Activated naive CD8-positive, alpha-beta T cell treated with anti-CD3 and anti-CD28 coated beads, Interleukin-2, amount 50 U/mL, for 16 hours (primary cell): ENCODE measurements at places on chromosomes 16 and 17.

GRCh38 chr17:49339354-49339753 lies 22.7 kb downstream of the ZNF652 start:
- no peak for DNase-seq

DNA sequence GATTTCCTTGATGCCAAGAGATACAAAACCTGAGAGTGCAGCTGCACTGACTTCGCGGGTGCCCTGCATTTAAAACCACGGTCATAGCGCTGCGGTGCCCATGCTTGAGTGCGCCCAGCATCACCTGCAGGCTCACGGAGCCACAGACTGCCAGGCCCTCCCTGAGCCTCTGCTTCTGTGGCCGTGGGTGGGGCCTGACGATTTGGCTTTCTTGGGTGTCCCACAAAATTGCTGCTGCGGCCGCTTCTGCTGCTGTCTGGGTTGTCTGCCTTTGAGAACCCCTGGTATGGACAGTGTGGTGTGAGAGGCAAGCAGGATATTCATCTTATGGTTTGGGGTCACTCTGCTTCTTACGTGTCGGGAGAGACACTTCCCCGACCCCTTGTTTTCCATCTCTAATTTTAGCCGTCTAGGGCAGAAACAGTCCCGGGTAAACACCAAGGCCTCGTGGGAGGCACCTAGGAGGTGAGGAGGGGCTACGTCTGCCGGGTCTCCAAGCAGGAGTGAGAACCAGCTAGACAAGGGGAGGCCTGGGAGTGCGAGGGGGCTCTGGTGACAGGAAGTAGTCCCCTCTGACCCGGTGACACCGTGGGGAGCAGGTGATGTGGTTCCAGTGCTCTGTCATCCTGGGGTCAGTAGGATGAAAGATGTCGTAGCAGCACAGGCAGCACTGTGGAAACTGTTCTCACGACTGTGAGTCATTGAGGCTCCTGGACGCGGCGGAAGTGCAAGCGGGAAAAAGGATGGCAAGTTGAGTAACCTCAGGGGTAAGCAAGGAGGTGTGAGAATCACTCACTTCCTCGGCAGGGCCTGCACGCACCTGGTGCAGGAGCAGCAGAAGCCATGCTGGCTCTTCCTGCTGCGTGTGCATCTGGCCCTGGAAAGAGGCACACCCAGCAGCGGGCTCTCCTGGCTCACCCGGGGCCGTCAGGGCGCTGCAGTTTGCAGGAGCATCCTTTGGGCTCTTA lies 176.3 kb downstream of the RPTOR start:
- DNase-seq: no peak

DNA sequence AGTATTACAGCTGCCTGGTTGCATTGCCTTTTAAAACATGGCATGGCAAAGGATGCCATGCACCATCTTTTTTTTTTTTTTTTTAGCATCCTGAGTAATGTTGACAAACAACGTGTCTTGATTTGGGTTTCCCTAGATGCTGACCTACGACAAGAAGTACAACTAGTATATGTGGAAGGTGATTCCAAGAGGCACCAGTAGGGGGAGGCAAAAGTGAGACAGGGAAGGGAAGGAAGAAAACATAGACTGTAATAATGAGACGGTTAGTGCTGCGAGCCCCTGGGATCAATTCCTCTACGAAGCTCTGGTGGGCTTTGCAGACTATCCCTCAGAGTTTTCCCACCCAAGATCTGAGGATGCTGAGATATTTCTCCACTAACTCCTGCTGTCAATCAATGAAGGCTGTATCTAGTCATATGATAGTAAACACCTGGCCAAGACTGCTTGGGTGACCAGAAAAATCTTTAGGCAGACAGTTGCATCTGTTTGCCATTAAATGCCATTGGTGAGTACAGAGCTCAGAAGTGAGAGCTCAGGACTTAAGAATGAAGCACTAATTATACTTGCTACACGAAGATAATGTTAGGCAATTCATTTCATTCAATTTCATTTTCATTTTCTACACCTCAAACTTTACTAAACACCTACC lies 458.6 kb upstream of the GOT2 start:
- DNase-seq: no peak

DNA sequence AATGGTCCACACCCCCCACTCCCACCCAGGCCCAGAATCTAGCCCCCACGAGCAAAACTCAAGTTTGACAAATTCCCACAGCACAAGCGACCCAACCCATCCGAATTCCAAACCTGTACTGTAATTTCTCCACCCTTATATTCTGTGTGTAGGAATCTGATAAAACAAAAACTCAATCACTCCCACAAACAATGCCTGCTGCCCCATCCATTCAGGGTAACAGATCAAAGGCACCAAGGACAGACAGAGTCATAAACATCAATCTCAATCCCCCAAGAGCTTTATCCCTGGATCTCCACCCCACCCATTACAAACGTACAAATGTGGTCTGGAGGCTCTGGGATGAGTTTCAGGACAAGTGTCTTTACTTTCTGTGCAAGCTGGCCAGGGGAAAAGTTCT lies 157.8 kb downstream of the AXIN2 start:
- no peak for DNase-seq

GRCh38 chr16:10828851-10829366 lies 10.3 kb upstream of the TVP23A start:
- DNase-seq: no peak

- no peak for DNase-seq
Observed at GRCh38 chr17:67018471-67019434, 25.6 kb upstream of the CACNG1 start.

- DNase-seq: no peak
Observed at GRCh38 chr16:51540259-51540658, 389.2 kb upstream of the SALL1 start.

- DNase-seq: no peak
Observed at GRCh38 chr17:82461827-82462524, 3.4 kb downstream of the NARF start.

DNA sequence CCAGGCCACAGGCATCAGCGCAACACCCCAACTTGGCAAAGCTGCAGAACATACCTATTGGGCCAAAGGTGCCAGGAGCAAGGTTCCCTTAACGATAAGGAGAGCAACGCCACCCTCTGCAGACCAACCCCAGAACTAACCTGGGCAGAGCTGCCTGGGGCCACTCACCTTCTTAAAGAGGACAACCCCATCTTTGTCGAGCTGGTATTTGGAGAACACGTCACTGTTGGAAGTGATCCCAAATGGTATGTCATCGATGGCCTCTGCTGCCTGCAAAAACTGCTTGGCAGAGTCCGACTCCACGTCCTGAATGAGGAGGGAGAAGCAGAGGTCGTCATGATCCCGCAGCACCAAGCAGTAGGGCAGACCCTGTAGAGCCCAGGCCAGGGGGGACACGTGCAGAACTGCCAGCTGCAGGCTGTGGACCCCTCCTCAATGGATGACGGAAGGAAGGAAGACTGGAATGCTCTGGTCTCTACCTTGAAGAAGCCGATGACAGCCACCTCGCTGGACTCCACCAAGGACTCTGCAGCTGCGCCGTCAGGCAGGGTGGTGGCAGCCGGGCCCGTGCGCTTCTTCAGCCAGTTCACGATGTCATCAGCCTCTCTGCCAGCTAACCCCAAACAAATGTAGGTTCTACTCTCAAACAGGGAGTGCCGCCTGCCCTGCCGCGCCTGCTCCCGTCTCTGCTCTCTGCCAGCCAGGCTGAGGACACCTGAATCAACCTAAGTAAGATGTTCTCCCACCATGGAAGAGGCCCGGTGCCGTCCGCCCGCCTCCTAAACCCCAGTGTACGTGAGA lies 5.2 kb downstream of the P4HB start:
- no peak for DNase-seq

- DNase-seq: no peak
Observed at GRCh38 chr17:79850571-79851460, 11.6 kb upstream of the CBX4 start.

DNA sequence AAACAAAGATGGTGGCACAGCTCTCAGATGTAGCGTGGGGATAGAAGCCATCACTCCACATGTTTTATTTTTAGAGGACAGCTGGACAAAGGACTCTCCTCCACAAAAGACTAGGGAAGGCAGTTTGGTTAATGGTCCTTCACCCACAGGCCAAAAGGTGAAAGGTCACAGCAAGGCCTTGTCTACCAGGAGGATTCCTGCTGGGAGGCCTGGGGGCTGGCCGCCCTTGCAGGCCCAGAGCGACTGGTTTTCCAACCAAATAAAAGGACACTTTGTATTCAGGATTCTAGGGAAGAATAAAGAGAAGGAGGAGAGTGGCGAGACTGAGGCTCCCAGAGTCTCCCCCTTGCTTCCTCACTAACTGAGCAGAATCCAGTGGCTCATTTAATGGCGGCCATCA lies 94.3 kb downstream of the AXIN2 start:
- DNase-seq: no peak

- no peak for DNase-seq
Observed at GRCh38 chr16:63617990-63618763, 1503.7 kb downstream of the CDH11 start.

DNA sequence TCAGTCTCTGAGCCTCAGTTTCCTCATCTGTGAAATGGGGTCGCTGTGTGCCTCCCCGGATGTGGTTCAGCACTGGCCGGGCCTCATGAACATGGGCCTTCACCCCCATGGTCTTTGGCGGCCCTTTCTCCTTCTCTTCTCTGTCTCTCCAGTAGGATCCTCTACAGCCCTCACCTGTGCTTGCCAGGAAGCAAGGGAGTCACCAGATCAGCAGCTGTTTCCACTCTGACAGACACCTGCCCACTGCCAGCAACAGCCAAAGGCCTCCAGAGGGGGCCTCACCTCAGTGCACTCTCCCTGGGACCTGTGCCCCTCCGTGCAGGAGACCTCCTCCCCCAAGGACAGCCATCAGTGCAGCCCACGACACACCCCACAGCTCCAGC lies 89.4 kb downstream of the C16orf78 start:
- no peak for DNase-seq

DNA sequence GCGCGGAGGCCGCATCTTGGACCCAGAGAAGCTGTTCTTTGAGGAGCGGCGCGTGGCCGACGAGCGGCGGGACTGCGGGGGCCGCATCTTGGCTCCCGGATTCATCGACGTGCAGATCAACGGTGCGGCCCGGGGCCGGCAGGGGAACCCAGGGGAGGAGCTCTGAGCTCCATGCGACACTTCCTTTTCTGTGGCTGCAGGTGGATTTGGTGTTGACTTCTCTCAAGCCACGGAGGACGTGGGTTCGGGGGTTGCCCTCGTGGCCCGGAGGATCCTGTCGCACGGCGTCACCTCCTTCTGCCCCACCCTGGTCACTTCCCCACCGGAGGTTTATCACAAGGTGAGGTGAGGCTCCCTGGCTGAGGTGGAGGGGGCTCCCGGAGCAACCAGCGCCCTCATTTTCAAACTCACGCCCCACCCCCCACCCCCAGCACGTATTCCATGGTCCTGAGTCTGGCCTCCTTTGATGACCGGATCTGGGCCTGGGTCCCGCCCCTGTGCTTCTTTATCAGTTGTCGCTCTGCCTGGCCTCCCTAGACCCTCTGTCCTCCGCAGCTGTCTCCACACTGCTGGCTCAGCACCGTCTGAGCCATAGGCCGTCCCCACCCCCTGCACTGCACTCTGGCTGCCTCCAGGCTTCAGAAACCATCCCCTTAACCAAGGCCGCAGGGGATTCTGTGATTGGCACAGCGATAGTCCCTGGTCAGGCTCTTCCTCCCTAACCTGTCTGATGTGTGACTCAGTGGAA lies 787 bp downstream of the AMDHD2 start:
- DNase-seq: no peak

DNA sequence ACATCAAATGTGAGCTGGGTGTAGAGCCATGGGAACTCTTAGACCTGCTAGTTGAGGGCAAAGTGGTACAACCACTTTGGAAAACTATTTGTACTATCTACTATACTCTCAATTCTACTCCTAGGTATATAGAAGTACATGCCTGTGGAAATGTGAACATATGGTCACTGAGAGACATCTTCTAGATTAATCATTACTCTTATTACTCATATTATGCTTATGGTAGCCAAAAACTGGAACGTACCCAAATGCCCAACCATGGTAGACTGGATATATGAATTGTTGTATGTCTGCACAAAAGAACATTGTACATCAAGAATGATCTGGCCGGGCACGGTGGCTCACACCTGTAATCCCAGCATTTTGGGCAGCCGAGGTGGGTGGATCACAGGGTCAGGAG lies 2.7 kb downstream of the WDR45B start:
- no peak for DNase-seq

DNA sequence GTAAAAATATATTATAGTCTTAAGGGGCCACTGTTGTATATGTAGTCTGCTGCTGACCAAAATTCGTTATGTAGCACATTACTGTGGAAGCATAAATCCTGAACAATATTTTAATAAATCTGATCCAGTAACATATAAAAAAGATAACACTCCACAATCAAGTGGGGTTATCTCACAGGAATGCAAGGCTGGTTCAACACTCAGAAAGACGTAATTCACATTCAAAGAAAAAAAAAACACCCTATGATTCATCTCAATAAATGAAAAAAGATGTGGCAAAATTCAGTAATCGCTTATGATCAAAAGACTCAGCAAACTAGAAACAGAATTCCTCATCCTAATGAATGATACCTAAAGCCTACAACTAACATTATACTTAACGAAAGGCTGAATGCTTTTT lies 47.8 kb downstream of the CREBBP start:
- no peak for DNase-seq

DNA sequence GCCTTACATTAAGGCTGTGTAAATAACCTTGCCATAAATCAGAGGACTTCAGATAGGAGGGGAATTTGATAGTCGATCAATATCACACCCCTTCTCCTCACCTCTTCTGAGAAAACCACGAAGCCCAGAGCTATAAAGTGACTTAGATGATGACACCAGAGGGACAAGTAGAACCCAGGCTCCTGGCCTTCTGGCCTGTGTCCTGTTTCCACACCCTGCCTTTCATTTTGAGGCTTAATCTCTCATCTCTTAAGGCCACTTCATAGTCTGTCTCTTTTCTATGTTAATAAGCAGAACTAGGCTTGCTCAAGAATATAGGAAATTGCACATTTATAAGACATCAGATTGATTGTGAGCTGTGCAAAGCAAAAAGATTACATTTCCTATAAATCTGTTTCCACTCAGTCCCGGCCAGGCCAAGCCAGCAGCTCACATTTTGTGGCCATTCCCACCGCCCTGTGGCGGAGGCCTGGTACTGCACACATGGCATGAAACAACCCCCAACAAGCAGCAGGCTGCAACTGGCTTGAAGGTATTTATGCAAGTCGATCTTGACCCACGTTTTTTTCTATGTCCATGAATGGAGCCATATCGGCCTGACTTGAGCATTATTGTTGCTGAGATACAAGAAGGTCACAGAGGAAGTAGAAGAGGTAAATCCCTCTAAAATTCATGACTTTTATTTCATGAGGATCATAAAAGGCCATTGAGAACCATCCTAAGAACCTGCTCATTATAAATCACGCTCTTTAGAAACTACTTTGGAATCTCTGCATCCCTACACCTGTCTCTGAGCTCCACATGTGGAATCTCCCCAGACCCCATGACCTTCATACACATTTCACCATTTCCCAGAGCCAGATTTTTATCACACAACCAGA lies 93.7 kb downstream of the PMP22 start:
- DNase-seq: no peak
